ENCODE measurements at places on chromosomes 1 and 21.
A peak's percentile ranks its signal among the peaks of the same experiment; 100 is the strongest.

GRCh38 chr1:175376194-175376593 lies 183.6 kb upstream of the KIAA0040 start:
- DNase-seq: peak; percentile 48

- no peak for DNase-seq
Measured at GRCh38 chr1:32886004-32886827, at the start of gene HPCA. HPCA (plus strand) TSS chr1:32886491; CDS start chr1:32888899, 2,408 bp downstream.

DNA sequence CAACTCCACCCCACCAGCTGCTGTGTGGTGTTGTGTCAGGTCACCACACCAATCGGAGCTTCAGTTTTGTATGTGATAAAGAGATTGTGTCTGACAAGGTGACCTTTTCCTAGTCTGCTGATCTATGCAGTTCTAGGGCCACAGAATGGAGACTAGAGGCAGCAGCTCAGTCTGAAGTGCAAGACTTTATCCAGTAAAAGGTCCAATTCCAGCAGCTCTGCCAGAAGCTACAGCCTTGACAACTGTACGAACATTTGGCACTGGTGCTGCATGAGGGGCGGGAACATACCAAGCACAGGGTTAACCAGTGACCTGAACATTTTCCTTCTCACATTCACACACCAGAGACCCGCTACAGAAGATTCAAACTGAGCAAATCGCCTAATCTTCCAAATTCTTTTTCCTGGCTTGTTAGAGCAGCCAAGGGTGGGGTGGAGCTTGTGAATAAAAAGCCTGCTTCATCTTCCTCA lies 9.3 kb downstream of the FMO1 start:
- no peak for DNase-seq

GRCh38 chr1:57966340-57966739 lies 542.5 kb upstream of the DAB1 start:
- DNase-seq: no peak

- DNase-seq: no peak
Measured at GRCh38 chr1:6464514-6464836, 1.5 kb downstream of the TNFRSF25 start.

GRCh38 chr1:156511644-156512043 lies 11.1 kb upstream of the MEF2D start:
- DNase-seq: no peak

DNA sequence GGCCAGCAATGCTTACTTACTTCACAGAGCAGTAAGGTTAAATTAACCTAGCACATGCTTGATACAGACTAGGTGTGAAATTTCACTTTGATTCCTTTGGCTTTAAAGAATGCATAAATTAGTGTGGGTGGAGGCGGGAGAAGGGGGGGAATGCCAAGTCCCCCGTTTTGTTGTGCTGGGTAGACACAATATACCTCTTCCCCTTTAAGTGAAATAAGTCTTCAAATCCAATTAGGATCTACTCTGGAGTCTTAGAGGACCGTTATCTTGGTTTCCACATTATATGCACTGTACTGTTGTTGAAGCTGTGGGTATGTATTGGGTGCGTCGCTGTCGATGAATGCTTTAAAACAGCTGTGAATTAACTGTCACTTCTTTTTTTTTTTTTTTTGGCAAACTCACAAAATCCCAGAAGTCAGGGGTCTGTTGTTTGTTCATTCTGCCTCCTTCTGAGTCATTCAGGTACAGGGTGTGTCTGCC lies 1.6 kb upstream of the S1PR1 start:
- DNase-seq: no peak

GRCh38 chr1:93980320-93981273 lies 71.4 kb upstream of the GCLM start:
- DNase-seq: no peak

DNA sequence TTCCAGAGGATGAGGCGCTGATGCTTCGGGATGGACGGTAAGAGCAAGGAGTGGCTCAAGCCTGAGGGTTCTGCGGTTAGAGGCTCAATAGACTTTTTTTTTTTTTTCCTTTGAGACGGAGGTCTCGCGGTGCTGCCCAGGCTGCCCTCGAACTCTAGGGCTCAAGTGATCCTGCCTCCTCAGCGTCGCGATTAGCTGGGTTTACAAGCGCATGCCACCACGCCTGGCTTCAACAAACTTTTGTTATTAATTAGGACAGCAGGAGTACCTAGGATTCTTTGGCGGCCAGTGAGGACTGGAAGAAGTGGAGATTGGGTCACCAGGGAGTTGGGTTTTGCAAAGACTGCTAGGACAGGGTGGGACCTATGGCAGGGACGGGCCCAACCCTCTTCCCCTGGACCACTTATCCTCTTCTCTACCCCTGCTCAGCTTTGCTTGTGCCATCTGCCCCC lies 587 bp downstream of the SCNM1 start:
- no peak for DNase-seq

DNA sequence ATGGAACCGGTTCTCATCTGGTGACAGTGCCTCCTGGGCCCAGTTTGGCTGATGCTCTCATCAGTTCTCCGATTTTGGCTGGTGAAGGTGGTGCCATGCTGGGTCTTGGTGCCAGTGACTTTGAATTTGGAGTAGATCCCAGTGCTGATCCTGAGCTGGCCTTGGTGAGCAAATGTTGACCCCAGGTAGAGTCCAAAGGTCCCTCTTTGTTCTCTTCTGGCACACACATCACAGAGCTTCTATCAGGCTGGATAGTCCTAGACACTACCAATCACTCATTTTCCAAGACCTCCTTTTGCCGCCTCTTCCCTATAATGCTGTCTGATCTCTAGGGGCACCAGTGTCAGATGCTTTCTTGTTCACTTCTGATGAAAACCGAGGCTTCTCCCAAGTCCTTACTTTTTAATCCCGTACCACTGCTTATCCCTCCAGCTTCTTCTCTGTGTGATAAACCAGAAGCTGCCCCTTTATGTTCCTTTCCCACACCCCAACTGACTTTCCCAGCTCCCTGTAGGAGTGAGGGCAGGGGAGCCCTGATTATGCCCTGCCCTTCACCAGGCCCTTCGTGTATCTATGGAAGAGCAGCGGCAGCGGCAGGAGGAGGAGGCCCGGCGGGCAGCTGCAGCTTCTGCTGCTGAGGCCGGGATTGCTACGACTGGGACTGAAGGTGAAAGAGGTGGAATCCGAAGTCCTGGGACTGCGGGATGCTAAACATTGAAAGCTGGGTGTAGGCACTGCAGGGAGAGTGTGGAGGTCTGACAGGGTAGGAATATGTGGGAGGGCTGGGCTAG lies 11.1 kb downstream of the PSMD4 start:
- no peak for DNase-seq

GRCh38 chr1:201761178-201761577 lies 67.8 kb upstream of the IPO9 start:
- DNase-seq: no peak

DNA sequence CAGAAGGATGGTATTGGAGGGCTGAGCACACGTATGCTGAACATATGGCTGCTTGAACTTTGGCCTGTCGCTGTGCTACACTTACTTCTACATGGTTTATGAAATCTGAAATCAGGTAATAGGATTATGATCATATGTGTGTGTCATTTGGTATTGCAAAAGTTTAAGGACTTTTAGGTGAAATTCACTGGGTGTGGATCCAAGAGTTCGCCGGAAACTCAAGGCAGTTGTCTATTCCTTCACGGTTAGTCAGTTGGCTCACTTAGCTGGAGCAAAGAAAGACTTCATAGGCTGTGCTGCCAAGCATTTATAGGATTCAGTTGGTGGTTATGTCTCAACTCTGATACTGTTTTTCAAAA lies 927 bp downstream of the UAP1 start:
- DNase-seq: peak; percentile 7

DNA sequence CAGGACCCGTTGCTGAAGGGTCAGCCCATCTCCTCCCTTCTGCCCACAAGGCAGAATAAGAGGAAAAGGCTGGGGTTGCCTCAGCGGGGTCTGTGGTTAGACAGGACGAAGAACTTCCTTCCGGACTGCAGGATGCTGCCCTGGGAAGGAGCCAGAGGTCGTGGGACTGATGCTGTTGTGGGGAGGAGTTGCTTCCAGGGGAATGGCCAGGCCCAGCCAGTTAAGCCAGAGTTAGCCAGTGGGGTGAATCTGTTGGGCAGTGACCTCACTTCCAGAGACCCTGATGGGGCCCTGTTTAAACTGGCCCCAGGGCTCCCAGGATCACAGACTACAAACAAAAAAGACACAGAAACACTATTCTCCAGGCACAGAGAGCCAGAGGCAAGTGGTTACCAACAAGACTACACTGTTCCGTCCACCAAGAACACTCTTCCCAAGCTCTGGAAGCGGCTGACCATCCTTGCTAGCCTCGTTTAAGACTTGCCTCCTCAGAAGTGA lies 13.0 kb downstream of the FAM229A start:
- DNase-seq: no peak

- DNase-seq: peak; percentile 2
Measured at GRCh38 chr1:174337000-174337681, 110.6 kb upstream of the GPR52 start.

- DNase-seq: no peak
Measured at GRCh38 chr1:161226320-161226711, 456 bp downstream of the TOMM40L start.

DNA sequence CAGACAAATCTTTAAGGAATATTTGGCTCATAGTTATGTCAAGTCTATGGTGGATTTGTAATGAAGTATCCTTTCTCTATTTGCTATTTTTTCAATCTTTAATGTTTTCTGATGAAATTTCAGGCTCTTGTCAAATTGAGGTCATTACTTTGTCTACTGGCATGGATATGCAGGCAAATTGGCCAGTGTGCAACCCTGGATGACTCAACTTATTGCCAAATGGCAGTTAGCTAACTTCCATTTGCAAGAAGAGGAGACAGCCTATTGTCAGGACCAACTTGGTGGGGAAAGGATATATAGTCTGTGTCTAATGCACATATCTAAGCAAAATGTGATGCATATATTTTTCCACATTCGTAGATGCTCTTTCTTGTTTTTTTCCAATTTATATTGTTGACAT lies 530.5 kb downstream of the PTBP2 start:
- no peak for DNase-seq

GRCh38 chr1:184545601-184546000 lies 158.8 kb downstream of the C1orf21 start:
- DNase-seq: no peak

DNA sequence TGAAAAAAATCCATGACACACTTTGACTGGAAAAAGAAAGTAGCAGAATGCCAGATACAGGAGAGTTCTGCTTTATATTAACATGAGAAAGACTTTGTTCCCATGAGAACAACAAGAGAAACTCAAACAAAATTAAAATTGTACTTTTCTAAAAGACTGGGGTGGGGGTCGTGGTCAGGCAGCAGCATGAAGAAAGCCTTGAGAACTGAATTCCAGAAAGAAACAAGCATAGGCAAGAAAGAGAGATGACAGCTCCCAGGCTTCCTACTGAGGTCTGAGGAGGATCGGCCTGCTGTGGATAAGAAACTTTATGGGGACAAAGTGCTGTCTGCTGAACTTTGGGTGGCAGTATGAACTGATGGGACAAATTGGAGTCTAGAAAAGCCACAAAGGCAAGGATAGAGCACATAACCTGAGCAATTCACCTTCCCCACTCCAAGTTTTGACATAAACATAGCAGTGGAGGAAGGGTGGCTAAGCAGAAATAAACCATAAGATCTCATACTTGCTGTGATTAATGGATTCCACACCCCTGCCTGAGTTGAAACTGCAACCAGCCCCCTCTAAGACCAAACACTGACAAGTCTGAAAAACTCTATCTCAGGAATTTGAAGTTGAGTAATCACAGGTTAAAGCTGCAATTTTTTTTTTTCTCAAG lies 43.7 kb downstream of the COL6A1 start:
- DNase-seq: no peak

DNA sequence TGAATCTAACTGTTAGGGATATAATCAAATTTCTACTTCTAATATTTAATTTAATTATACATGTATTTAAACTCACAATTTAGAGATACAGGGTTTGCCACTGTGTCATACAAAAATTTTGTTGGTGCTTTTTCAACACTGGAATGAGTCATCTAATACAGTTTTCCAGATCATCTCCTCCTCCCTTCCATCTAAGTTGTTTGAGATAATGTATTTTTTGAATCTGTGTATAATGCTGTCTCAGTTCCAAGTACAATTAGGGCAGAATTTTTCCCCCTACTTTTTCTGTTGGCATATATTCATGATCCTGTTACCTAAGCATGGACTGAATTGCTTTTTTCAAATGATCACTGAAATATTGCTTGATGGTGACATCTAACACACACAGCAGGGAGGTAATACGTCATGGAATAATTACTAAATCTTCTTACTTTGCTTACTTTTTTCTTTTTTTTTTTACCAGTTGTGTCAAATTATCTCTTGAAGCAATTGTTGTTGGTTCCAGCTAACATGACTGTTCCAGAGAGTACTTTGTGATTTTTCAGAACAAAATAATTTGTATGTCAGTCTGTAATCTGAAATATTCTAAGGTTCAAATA lies 146.0 kb downstream of the MAGI3 start:
- DNase-seq: no peak

GRCh38 chr1:230084408-230085177 lies 17.6 kb downstream of the GALNT2 start:
- DNase-seq: peak; percentile 68

GRCh38 chr1:1202831-1203560 lies 3.4 kb downstream of the TNFRSF18 start:
- no peak for DNase-seq

- no peak for DNase-seq
Measured at GRCh38 chr1:116514708-116515525, 55.9 kb downstream of the CD58 start.

GRCh38 chr1:112358798-112359408 lies 37.1 kb upstream of the CTTNBP2NL start:
- peak; percentile 86 for DNase-seq

DNA sequence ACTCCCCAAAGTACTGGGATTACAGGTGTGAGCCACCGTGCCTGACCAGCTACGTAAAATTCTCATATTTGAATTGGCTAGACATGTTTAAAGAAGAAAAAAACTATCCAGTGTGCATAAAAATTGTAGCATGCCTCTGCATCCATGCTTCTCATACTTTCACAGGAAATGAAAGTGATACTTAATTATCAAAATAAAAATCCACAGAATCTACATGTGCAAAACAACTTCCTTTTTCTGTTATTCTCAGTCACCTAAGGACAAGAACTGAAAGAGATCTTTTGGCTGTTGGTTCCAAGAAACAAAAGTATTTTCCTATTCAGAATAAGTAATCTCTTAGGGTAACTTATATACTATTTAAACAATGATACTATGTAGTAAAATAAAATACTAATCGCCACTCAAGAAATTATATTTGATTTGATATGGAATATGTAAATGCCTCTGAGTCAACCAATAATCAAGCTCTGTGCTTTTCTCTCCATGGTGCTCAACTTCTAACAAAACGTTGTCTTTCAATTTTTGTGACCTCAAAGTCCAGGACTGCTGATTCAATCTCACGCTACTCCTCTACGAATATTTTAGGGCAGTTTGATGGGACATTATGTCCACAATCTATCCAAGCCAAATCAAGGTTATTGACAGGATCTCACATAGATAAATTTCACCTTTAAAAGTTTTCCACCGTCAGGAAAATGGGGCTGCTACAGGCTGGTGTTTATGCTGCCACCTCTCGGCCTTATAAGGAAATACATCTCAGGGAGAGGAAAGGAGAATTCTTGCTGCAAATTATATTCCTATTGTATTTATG lies 102.7 kb downstream of the ZNF281 start:
- peak; percentile 62 for DNase-seq

DNA sequence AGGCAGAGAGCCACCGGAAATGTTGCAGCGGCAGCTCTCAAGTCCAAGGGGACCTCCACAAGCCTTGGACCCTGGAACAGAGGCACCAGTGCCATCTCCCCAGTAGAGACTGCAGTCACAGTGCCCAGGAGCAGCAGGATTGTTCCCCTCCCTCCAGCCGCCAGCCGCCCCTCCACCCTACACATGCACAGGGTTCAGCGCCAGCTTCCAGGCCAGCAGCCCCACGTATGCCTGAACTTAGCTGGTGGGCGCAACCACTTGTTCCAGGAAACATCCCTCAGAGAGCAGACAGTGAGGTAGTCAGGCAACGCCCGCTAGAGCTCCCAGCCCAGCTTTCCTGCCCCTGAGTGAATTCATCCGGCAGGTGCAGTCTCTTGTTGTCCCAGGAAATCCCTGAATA lies 1098.1 kb upstream of the NCAM2 start:
- DNase-seq: no peak
